ENCODE measurements at places on chromosomes 7 and 10. TPM values are rescaled to one million over a fixed set of nuclear protein-coding genes. Genes with fewer than 3 reads are reported as not detected.

Gene ENTPD1
- 0.32 TPM for total RNA-seq

Gene DEPP1
- total RNA-seq = not detected

Gene FOXP2
- total RNA-seq = not detected

Gene GPR26
- not detected for total RNA-seq

Gene ANKRD30A
- total RNA-seq = not detected

Gene FAM241B
- total RNA-seq = not detected

Gene HABP2
- not detected for total RNA-seq

Gene FAM13C
- not detected for total RNA-seq

Gene IFIT1
- total RNA-seq = 0.30 TPM

Gene ACTR1A
- 69.8 TPM for total RNA-seq

Gene CD36
- total RNA-seq = not detected

Gene TRIL
- not detected for total RNA-seq

Gene ZNF853
- not detected for total RNA-seq

Gene SKIDA1
- 0.22 TPM for total RNA-seq

DNA sequence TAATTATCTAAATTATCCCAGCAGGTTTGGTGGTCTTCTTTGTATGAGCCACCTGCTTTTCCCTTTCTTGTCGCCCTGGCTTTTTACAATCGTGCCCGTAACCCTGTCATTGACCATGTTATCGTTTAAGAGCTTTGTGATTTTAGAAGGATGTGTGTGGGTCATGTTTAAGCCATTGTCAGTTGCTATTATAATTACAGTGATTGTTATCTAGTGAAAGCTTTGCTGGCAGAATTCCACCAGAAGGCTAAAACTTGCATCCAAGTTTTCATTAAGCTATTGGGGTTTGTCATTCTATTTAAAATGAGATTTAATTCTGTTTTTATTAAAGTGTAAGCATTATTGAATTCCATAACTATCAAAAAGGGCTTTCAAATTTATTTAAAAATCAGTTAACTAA, 354.2 kb upstream of the TMEM229A start:
- H3K36me3 ChIP-seq = no peaks in the 10 kb centered on the region
- H3K27ac ChIP-seq = no peak overlapping the region
- no peak for DNase-seq
- no peaks in the 10 kb centered on the region for H3K27me3 ChIP-seq
- no peak overlapping the region for H3K4me3 ChIP-seq

GRCh38 chr10:123442901-123443300, 223.3 kb upstream of the GPR26 start:
- H3K27me3 ChIP-seq = no peaks in the 10 kb centered on the region
- no peak overlapping the region for H3K27ac ChIP-seq
- no peaks in the 10 kb centered on the region for H3K4me1 ChIP-seq
- DNase-seq = no peak
- no peak overlapping the region for H3K4me3 ChIP-seq
- H3K36me3 ChIP-seq = no peaks in the 10 kb centered on the region

- H3K27ac ChIP-seq = no peak overlapping the region
- H3K4me1 ChIP-seq = no peaks in the 10 kb centered on the region
- DNase-seq = no peak
- no peaks in the 10 kb centered on the region for H3K36me3 ChIP-seq
- no peak overlapping the region for H3K4me3 ChIP-seq
Measured at GRCh38 chr10:1366811-1367425, 310.7 kb downstream of the WDR37 start.

- H3K36me3 ChIP-seq = no peaks in the 10 kb centered on the region
- no peak for DNase-seq
- H3K27me3 ChIP-seq = no peaks in the 10 kb centered on the region
- no peak overlapping the region for H3K27ac ChIP-seq
Measured at GRCh38 chr10:75999001-75999400, 567.6 kb downstream of the LRMDA start.

- DNase-seq = no peak
- H3K27me3 ChIP-seq = no peaks in the 10 kb centered on the region
- H3K4me3 ChIP-seq = no peak overlapping the region
- no peaks in the 10 kb centered on the region for H3K36me3 ChIP-seq
Measured at GRCh38 chr7:93053949-93054943, 63.5 kb downstream of the SAMD9 start.

- no peak for DNase-seq
- H3K36me3 ChIP-seq = no peaks in the 10 kb centered on the region
- H3K27me3 ChIP-seq = no peaks in the 10 kb centered on the region
- H3K27ac ChIP-seq = no peak overlapping the region
Measured at GRCh38 chr7:141304291-141304690, 230.4 kb downstream of the TMEM178B start.

GRCh38 chr7:22989643-22990587, 24.0 kb downstream of the HYCC1 start:
- H3K27ac ChIP-seq = no peak overlapping the region
- DNase-seq = peak; percentile 31
- H3K4me1 ChIP-seq = no peaks in the 10 kb centered on the region
- H3K4me3 ChIP-seq = no peak overlapping the region
- no peaks in the 10 kb centered on the region for H3K27me3 ChIP-seq
- H3K36me3 ChIP-seq = no peaks in the 10 kb centered on the region

DNA sequence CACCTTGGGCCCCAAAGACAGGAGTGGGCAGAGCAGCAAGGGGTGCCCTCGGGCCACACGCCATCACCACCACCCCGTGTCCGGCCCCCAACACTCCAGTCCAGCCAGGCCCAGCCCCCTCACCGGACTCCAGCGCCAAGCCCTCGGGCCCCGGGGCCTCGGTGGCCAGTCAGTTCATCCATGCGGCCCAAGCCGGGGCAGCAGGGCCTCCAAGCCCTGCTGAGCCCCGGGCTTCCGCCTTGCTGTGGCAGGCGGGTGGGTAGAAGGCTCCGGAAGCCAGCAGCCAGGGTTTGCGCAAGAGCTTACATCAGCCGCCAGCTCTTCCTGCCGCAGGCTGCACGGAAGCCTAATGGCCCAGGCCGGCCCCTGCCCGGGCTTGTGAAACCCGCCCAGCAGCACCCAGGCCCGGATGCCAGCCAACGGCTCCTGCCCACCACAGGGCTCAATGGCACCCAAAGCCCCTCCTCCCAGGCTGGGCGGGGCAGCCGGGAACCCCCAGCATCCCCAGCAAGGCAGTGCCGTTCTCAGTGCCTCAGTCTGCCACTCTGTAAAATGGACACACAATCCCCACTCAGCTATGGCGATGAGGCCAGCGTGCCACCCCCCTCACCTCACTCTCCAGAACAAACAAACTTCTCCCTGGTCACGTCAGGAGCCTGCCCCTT, 26.5 kb downstream of the TNRC18 start:
- H3K4me1 ChIP-seq = peaks cover 4% of the 10 kb centered on the region
- no peaks in the 10 kb centered on the region for H3K36me3 ChIP-seq
- H3K4me3 ChIP-seq = peak overlapping the region; percentile 89
- no peaks in the 10 kb centered on the region for H3K27me3 ChIP-seq
- peak; percentile 97 for DNase-seq
- H3K27ac ChIP-seq = peak overlapping the region; percentile 68

- no peak overlapping the region for H3K4me3 ChIP-seq
- H3K27ac ChIP-seq = no peak overlapping the region
- no peak for DNase-seq
- no peaks in the 10 kb centered on the region for H3K27me3 ChIP-seq
Measured at GRCh38 chr7:22598318-22598920, 98.4 kb upstream of the STEAP1B start.

- H3K4me1 ChIP-seq = no peaks in the 10 kb centered on the region
- no peaks in the 10 kb centered on the region for H3K27me3 ChIP-seq
- no peaks in the 10 kb centered on the region for H3K36me3 ChIP-seq
- H3K27ac ChIP-seq = no peak overlapping the region
- no peak overlapping the region for H3K4me3 ChIP-seq
Measured at GRCh38 chr7:82675396-82675795, 231.8 kb upstream of the CACNA2D1 start.

DNA sequence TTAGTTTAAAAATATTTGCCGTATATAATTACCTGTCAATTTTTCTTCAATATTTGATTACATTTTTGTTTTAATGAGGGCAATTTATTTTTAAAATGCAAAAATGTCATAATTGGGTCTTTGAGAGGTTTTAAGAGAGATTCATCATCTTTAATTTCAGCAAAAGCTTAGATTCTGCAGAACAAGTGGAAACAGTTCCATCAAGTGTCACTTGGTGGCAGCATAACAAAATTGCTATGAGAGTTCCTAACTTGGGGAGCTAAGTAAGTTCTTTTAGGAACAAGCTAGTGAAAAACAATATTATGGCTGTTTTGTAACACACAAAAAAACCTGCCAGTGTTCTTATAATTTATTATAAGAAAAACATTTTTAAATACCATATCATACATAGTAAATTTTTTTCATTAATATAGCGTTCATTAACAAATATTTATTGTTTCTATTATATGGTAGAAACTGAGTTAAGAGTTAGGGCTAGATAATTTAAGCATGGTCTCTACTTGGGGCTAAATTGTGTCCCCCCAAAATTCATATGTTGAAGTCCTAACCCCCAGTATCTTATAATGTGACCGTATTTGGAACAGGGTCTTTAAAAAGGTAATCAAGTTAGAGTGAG, 155.2 kb downstream of the MAGI2 start:
- H3K36me3 ChIP-seq = no peaks in the 10 kb centered on the region
- H3K4me1 ChIP-seq = no peaks in the 10 kb centered on the region
- peak; percentile 73 for DNase-seq
- no peaks in the 10 kb centered on the region for H3K27me3 ChIP-seq

- H3K27ac ChIP-seq = no peak overlapping the region
- H3K4me3 ChIP-seq = no peak overlapping the region
- no peaks in the 10 kb centered on the region for H3K36me3 ChIP-seq
- no peaks in the 10 kb centered on the region for H3K4me1 ChIP-seq
- DNase-seq = no peak
- no peaks in the 10 kb centered on the region for H3K27me3 ChIP-seq
Measured at GRCh38 chr7:13800694-13801448, 188.6 kb downstream of the ETV1 start.

GRCh38 chr7:93558705-93559614, 15.6 kb downstream of the CALCR start:
- H3K4me3 ChIP-seq = no peak overlapping the region
- H3K4me1 ChIP-seq = peaks cover 7% of the 10 kb centered on the region
- H3K27me3 ChIP-seq = no peaks in the 10 kb centered on the region
- H3K36me3 ChIP-seq = no peaks in the 10 kb centered on the region
- H3K27ac ChIP-seq = no peak overlapping the region

DNA sequence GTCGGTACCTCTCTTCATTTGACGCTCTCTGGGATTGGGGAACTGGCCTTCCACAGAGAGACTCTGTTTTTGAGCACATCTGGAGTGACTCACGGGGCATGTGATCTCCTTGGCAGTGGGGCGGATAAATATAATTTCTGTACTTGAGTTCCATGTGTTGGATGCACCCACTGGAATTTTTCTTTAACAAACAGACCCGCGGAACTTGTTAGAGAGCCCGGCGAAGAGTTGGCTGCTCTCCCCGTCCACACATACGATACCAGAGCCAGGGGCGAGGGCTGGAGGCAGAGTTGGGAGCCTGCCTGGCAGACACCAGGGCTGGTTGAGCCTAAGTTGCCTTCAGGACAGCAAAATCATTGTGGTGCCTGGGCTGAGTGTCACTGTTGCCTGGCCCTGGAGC, at the start of gene FAM180A:
Gene FAM180A, minus strand, starts transcription at position 44 of the 400 bp plus-strand sequence. CDS start 233 bp downstream, outside the sequence.
- H3K27me3 ChIP-seq = no peaks in the 10 kb centered on the region
- no peak within 1 kb of the TSS for H3K4me3 ChIP-seq
- no peak within 1 kb of the TSS for H3K27ac ChIP-seq
- H3K36me3 ChIP-seq = no peaks in the 10 kb centered on the region
- DNase-seq = no peak

DNA sequence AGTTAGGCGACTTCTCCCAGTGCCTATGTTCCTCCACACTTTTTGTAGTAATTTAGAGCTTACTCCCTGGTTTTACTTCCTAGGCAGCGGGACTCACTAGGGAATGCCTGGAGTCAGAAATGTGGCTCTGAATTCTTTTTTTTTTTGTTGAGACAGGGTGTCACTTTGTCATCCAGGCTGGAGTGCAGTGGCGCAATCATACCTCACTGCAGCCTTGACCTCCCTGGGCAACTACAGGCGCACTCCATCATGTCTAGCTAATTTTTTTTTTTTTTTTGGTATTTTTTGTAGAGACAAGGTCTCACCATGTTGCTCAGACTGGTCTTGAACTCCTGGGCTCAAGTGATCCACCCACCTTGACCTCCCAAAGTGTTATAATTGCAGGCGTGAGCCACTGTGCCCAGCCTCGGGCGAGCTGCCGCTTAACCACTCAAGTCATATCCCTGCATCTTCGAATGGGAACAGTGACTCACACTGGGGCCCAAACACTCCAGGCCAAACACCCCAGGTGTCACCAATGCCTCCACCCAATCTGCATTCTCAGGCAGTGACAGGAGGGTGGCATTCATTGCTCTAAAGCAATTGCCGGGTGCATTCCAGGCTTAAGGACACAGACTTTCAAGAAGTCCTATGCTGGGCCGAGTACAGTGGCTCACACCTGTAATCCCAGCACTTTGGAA, 19.6 kb downstream of the RGS10 start:
- DNase-seq = no peak
- peaks cover 11% of the 10 kb centered on the region for H3K36me3 ChIP-seq
- H3K4me3 ChIP-seq = no peak overlapping the region
- H3K4me1 ChIP-seq = peaks cover 6% of the 10 kb centered on the region

GRCh38 chr10:70673043-70673928, 980 bp downstream of the ADAMTS14 start:
- H3K36me3 ChIP-seq = no peaks in the 10 kb centered on the region
- H3K4me3 ChIP-seq = no peak overlapping the region
- no peak for DNase-seq
- no peak overlapping the region for H3K27ac ChIP-seq

DNA sequence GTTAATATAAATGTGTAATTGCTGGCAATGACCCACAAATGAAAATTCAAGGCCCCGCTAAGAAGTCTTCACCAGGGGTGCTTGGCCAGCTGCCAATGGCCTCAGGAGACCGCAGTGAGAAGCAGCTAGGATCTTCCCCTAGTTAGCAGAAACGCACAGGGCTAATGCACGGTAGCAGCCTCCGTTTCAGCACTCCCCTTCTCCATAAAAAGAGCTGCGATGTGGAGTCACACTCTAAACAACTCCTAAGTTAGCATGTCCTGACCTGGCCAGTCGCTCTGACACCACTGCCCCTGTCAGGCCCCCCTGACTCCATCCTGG, 139.0 kb downstream of the SEPTIN14 start:
- no peak for DNase-seq
- no peaks in the 10 kb centered on the region for H3K4me1 ChIP-seq
- no peak overlapping the region for H3K27ac ChIP-seq
- H3K4me3 ChIP-seq = no peak overlapping the region

DNA sequence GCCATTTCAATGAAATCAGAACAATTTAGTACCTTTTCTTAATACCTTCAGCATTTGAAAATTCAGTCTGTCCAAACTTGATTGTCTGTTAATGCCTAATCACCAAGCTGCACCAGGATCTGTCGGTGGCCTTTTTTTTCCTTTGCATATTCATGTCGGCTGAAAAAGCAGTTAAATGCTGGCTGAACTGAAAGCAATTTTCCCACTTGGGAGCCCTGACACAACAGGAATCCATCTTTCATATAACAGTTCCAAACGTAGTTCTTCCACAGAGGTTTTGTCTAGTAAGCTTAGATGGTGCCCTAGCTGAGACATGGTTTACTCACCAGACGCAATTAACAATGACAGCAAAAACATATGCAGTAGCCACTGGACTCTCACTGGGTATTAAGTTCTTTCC, 83.6 kb upstream of the CHCHD3 start:
- H3K36me3 ChIP-seq = no peaks in the 10 kb centered on the region
- no peaks in the 10 kb centered on the region for H3K27me3 ChIP-seq
- DNase-seq = no peak
- no peak overlapping the region for H3K27ac ChIP-seq

- H3K27ac ChIP-seq = no peak overlapping the region
- H3K4me3 ChIP-seq = no peak overlapping the region
- H3K4me1 ChIP-seq = no peaks in the 10 kb centered on the region
- no peaks in the 10 kb centered on the region for H3K36me3 ChIP-seq
- DNase-seq = no peak
Measured at GRCh38 chr7:156005202-156005691, 193.0 kb upstream of the SHH start.
